Endothelial cell of umbilical vein (primary cell): ENCODE measurements at places on chromosomes 12 and 14. TPM values are rescaled to one million over a fixed set of nuclear protein-coding genes. Genes with fewer than 3 reads are reported as not detected.

TAS2R8 gene
- not detected in 2 replicates for total RNA-seq

PYGL gene
- 45.7 and 46.6 TPM in 2 replicates for total RNA-seq

OR10AD1 gene
- total RNA-seq = not detected in 2 replicates

CLEC14A gene
- 396 and 414 TPM in 2 replicates for total RNA-seq

SLC7A7 gene
- total RNA-seq = 18.5 and 22.5 TPM in 2 replicates

ARMH4 gene
- 2.3 and 3.0 TPM in 2 replicates for total RNA-seq

SLC2A14 gene
- total RNA-seq = 1.5 TPM in 1 of 2 replicates, not detected in the other

HELB gene
- 3.4 and 4.0 TPM in 2 replicates for total RNA-seq

CIDEB gene
- 4.6 and 5.2 TPM in 2 replicates for total RNA-seq

TAS2R46 gene
- total RNA-seq = 1.4 and 2.4 TPM in 2 replicates

LRTM2 gene
- total RNA-seq = not detected in 2 replicates

WNT1 gene
- total RNA-seq = not detected in 2 replicates

FGF6 gene
- not detected in 2 replicates for total RNA-seq
